HFFc6 (cell line): ENCODE measurements at places on chromosomes 3 and 15.

GRCh38 chr3:49248840-49249227 lies 28.2 kb downstream of the C3orf62 start:
- H3K36me3 ChIP-seq = no peaks in the 10 kb centered on the region
- H3K4me1 ChIP-seq = peaks cover 6% of the 10 kb centered on the region
- DNase-seq = no peak
- peaks cover 2% of the 10 kb centered on the region; the same call in 1 of the 2 replicates for H3K27me3 ChIP-seq

DNA sequence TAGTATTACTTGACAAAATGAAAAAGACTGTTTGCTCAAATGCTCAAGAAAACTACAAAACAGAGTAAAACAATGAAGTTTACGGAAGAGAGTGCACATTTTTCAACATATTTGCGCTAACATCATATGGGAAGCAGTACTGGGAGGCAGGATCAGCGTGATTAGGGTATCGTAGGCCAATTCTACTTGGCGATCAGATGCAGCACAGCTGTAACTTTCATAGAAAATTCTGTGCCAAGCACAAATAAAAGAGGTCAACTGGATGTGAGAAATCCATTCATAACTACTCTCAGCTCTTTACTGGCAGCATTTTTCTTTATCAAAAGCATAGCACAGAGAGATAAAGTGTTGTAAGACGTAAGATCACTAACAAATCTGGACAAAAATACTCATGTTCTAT lies 1196.3 kb upstream of the GBE1 start:
- DNase-seq = no peak
- no peaks in the 10 kb centered on the region for H3K4me1 ChIP-seq
- no peaks in the 10 kb centered on the region for H3K27me3 ChIP-seq
- no peaks in the 10 kb centered on the region for H3K36me3 ChIP-seq
- H3K4me3 ChIP-seq = no peak overlapping the region

- no peaks in the 10 kb centered on the region for H3K36me3 ChIP-seq
- H3K4me3 ChIP-seq = no peak overlapping the region
- no peak overlapping the region; the same call in 1 of the 2 replicates for H3K27ac ChIP-seq
- peak; percentile 38 for DNase-seq
- H3K4me1 ChIP-seq = peaks cover 18% of the 10 kb centered on the region
Measured at GRCh38 chr3:46848271-46849044, 14.8 kb downstream of the MYL3 start.

DNA sequence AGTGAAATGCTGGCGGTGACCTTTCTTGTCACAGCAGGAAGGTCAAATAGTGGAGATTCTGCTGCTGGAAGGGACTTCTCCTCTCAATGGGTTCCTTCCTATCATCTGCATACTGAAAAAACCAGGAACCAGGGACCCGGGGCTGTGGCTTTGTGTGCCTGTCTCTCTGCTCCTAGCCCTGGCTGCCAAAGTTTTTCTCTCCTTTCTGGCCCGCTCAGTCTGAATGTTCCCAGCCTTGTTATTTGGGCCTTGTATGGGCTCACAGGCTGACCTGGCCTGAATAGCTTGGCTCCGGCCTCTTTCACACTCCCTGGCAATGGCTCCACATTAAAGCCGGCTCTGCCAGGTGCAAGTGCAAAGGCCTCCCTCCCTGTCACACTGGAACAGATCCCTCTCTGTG lies 94.7 kb downstream of the LRIG1 start:
- H3K4me1 ChIP-seq = peaks cover 28% of the 10 kb centered on the region
- H3K4me3 ChIP-seq = no peak overlapping the region
- no peak overlapping the region; the same call in 1 of the 2 replicates for H3K27ac ChIP-seq
- no peaks in the 10 kb centered on the region; the same call in none of the 2 replicates for H3K27me3 ChIP-seq

- H3K4me3 ChIP-seq = no peak overlapping the region
- H3K27ac ChIP-seq = no peak overlapping the region
- H3K27me3 ChIP-seq = no peaks in the 10 kb centered on the region
- DNase-seq = no peak
- peaks cover 13% of the 10 kb centered on the region for H3K4me1 ChIP-seq
- no peaks in the 10 kb centered on the region for H3K36me3 ChIP-seq
Measured at GRCh38 chr15:50082066-50082465, 37.0 kb downstream of the ATP8B4 start.

- no peak overlapping the region for H3K4me3 ChIP-seq
- no peak overlapping the region for H3K27ac ChIP-seq
- peaks cover 29% of the 10 kb centered on the region for H3K27me3 ChIP-seq
Measured at GRCh38 chr3:46719735-46720271, 2.1 kb upstream of the PRSS50 start.

DNA sequence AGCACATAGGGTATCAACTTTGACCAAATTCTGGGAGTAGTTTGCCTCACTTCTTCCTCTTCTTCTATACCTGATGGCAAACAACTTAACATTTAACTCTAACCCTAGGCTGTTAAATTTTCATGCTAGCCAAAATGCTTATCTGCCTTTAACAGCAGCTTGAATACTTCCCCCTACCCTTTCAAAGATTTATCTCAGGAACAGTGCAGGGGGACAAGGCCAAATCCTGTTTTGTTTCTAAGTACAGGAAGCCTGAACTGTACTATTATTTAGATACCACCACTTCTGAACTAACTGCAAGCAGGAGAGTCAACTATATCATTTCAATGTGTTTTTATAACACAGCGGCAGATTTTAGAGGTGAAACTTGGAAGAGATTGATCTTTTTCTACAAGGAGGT lies 104.0 kb upstream of the CNTN6 start:
- H3K4me1 ChIP-seq = no peaks in the 10 kb centered on the region
- DNase-seq = no peak
- no peak overlapping the region for H3K4me3 ChIP-seq
- peaks cover 4% of the 10 kb centered on the region; the same call in 1 of the 2 replicates for H3K36me3 ChIP-seq
- H3K27ac ChIP-seq = no peak overlapping the region
- H3K27me3 ChIP-seq = no peaks in the 10 kb centered on the region

- H3K27ac ChIP-seq = no peak overlapping the region
- H3K4me1 ChIP-seq = peaks cover 16% of the 10 kb centered on the region
- peaks cover 8% of the 10 kb centered on the region for H3K27me3 ChIP-seq
- H3K36me3 ChIP-seq = no peaks in the 10 kb centered on the region
Measured at GRCh38 chr15:25544076-25544475, 105.3 kb upstream of the UBE3A start.

DNA sequence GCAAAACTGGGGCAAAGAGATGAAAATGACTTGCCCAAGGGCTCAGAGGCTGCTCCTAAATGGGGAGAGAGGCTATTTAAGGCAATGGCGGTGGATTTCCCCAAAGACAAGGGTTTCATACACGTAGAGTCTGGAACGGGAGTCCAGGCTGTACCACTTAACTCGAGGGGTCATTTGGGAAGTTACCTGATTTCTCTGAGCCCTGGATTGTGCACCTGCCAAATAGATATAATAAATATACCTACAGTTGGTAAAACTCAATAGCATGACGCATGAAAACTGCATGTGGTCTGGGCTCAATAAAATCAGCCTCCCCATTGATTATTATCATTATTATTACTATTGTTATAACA lies 1.3 kb upstream of the ITPR1 start:
- peaks cover 34% of the 10 kb centered on the region for H3K4me1 ChIP-seq
- H3K27me3 ChIP-seq = peaks cover 6% of the 10 kb centered on the region
- H3K4me3 ChIP-seq = peak overlapping the region; percentile 95

GRCh38 chr3:74288761-74289160 lies 325.7 kb downstream of the CNTN3 start:
- H3K27ac ChIP-seq = no peak overlapping the region
- DNase-seq = no peak
- H3K36me3 ChIP-seq = peaks cover 24% of the 10 kb centered on the region
- peaks cover 11% of the 10 kb centered on the region for H3K4me1 ChIP-seq

GRCh38 chr3:87167628-87168456 lies 59.3 kb upstream of the CHMP2B start:
- peak; percentile 59 for DNase-seq
- peaks cover 10% of the 10 kb centered on the region for H3K4me1 ChIP-seq
- no peaks in the 10 kb centered on the region; the same call in none of the 2 replicates for H3K27me3 ChIP-seq
- H3K4me3 ChIP-seq = peak overlapping the region; percentile 90
- H3K27ac ChIP-seq = 0 out of 2 replicates have a peak overlapping the region, but pooled peaks have one; percentile 29
- no peaks in the 10 kb centered on the region for H3K36me3 ChIP-seq

DNA sequence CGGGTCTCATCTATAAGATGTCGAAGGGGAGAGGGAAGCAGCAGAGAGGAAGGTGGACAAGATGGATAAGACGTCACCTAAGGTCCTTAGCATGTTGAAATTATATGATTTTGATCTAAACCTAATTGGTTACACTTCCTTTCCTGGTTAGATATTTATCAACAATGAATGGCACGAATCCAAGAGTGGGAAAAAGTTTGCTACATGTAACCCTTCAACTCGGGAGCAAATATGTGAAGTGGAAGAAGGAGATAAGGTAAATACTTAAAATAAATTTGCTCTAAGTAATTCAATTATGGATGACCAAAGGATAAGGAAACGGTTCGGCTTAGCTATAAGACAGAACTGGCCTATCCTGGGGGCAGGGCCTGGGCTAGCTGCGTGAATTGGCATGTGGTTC lies 5.5 kb downstream of the ALDH1A3 start:
- H3K4me3 ChIP-seq = no peak overlapping the region
- no peak for DNase-seq
- peaks cover 19% of the 10 kb centered on the region for H3K27me3 ChIP-seq
- no peaks in the 10 kb centered on the region for H3K36me3 ChIP-seq

- no peak overlapping the region for H3K27ac ChIP-seq
- H3K4me3 ChIP-seq = no peak overlapping the region
- H3K27me3 ChIP-seq = peaks cover 1% of the 10 kb centered on the region; the same call in 1 of the 2 replicates
- H3K36me3 ChIP-seq = no peaks in the 10 kb centered on the region; the same call in 1 of the 2 replicates
- no peak for DNase-seq
Measured at GRCh38 chr15:83734487-83734886, 80.6 kb downstream of the ADAMTSL3 start.

DNA sequence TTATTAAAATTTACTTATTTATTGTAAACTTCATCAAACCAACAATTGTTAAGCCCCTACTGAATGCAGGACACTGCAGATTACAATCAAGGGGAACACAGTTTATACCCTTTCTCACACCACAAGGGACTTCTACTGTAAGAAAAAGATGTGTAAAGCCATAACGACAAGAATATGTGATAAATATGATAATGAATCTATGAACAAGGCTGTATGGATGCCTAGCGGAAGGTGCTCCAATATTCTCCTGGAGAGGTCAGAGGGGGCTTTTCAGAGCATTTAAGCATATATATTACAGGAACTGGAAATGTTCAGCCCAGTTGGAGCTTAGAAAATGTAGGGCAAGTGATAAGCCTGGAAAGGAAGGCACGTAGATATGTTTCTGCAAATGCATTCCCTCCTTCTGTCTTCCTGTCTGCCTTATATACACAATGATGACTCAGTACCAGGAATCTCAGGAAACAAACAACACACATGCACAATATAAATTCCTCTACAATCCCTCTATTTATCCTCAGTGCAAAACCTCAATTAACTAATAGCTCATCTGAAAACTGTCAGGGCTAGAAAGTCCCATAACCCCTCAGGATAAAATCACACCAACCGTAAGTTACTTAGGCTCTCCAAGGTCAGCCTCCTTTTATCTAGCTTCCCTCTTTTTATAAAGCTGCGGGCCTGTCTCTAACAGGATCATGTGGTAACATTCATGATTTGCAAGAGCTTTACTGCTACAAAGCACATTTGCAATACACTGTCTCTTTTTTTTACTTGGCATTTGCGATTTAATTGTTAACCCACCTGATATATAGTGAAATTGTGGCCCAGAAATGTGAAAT lies 393.1 kb downstream of the LPP start:
- H3K4me1 ChIP-seq = peaks cover 34% of the 10 kb centered on the region
- H3K27ac ChIP-seq = peak overlapping the region; percentile 65
- peak; percentile 57 for DNase-seq
- peaks cover 2% of the 10 kb centered on the region; the same call in 1 of the 2 replicates for H3K27me3 ChIP-seq

DNA sequence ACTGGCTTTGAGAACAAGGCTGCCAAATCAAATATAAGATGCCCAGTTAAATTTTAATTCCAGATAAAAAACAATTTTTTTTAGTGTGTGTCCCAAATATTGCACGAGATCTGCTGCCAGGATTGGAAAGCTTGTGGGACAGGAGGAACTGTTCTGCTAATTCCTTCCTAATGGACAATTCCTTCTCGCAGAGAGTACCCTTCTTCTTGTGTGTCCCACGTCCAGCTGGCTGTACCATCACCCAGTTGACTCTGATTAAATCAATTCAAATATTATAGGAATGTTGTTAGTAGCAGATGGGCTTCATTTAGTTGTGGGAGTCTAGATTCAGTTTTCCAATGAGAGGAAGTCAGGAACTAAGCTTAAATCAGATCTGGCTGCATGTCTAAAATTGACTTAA lies 347.9 kb upstream of the ATP10A start:
- no peaks in the 10 kb centered on the region; the same call in none of the 2 replicates for H3K27me3 ChIP-seq
- no peak overlapping the region for H3K4me3 ChIP-seq
- no peaks in the 10 kb centered on the region for H3K4me1 ChIP-seq

GRCh38 chr3:32410367-32411246 lies 19.0 kb downstream of the CMTM7 start:
- H3K27ac ChIP-seq = no peak overlapping the region; the same call in 1 of the 2 replicates
- peaks cover 41% of the 10 kb centered on the region for H3K4me1 ChIP-seq
- no peak overlapping the region for H3K4me3 ChIP-seq

DNA sequence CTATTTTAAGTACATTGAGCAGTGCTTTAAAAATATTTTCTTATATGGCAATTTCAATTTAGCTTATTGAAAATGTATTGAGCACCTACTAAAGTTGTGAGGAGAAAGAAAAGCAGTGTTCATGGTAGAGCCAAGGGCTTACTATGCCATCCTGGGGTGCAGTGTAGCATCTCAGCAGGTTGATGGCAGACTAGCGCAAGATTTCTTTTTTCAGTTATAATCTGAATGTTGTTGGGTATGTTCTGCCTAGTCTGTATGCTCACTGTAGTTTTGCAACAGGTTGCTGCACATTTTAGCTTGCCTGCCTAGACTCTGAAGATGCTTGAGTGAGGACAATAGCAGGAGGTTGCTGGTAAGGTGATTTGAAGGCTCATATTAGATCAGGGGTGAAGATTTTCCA lies 103.1 kb upstream of the UNC13C start:
- H3K36me3 ChIP-seq = no peaks in the 10 kb centered on the region; the same call in 1 of the 2 replicates
- no peak overlapping the region for H3K27ac ChIP-seq
- no peaks in the 10 kb centered on the region for H3K4me1 ChIP-seq
- no peak overlapping the region for H3K4me3 ChIP-seq
- no peak for DNase-seq

- H3K27me3 ChIP-seq = no peaks in the 10 kb centered on the region; the same call in 1 of the 2 replicates
- peak; percentile 47 for DNase-seq
- H3K4me1 ChIP-seq = peaks cover 60% of the 10 kb centered on the region
- peaks cover 39% of the 10 kb centered on the region for H3K36me3 ChIP-seq
Measured at GRCh38 chr3:99875929-99876841, 58.5 kb downstream of the CMSS1 start.

DNA sequence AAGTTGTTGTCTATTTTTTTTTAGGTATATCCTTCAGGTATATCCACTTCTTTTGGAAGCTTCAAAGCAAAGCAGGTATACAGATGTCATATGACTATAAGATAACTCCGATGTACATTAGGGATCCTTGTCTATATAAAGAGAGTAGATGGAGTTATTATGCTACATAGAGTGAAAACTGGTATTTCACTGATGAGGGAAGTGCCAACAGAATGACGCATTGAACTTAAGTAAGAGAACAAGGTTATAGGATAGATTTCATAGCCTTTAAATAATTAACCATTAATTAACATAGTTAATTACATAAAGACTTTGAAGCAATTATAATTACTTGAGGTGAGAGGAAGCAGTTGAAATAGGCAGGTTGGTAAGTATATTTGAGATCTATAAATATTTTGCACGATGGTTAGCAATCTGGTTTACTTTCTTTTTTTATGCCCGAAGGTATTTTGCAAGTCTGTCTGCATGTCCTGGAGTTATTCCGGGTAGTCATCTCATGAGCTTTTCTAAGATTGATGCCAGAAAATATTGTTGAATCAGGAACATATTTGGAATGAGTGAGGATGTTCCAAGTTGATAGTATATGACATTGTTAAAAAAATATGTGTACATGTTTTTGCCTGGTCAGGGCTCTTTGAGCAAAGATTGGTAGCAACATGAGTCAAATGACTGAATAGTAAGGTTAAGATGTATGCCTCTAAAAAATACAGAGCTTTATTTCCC lies 299.5 kb upstream of the KCNMB2 start:
- H3K36me3 ChIP-seq = no peaks in the 10 kb centered on the region; the same call in 1 of the 2 replicates
- peaks cover 23% of the 10 kb centered on the region for H3K4me1 ChIP-seq
- no peak overlapping the region for H3K27ac ChIP-seq
- H3K4me3 ChIP-seq = peak overlapping the region; percentile 65; the same call in 1 of the 2 replicates
